Ascending aorta (tissue), 2 donors: ENCODE measurements at places on chromosomes 7 and 10.

GRCh38 chr7:18123508-18124239, 96.0 kb upstream of the PRPS1L1 start:
- DNase-seq: no peak

GRCh38 chr7:585873-586272, 66.2 kb upstream of the PDGFA start:
- no peak for DNase-seq

DNA sequence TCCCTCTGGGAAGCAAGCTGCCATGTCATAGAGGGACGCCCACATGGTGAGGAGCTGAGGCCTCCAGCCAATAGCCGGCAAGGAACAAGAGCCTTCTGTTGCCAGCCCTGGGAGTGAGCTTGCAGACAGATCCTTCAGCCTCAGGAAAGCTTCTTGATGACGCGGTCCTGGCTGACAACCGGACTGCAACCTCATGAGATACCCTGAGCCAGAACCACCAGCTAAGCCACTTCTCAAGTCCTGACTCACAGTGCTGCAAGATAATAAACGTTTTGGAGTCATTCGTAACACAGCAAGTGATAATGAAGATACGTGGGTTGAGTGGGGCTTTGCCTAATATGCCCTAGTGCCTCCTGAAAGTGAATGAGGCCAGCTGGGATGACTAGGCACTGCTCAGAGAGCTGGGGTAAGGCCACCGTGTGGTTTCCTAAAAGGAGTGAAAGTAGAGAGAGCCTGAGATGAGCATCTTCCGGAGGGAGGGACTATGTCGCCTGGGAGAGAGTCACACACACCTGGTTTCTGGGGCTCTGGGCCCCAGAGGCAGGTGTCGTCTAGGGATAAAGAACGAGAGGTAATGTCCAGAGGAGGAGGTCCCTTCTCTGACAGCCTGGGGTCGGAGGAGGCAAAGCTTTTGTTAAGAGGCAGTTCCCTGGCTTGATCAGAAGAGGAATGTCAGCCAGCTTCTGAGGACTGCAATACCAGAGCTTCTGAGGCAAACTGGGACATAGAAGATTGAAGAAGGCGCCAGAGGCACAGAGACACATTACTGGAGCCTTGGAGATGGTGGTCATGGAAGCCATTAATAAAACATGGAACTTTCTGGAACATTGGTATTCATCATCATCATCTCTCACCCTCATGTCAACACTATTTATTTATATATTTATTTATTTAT, 53.6 kb downstream of the PYROXD2 start:
- peak; percentile 92 for DNase-seq

- DNase-seq: no peak
Observed at GRCh38 chr10:13347043-13347499, 1.0 kb downstream of the SEPHS1 start.

DNA sequence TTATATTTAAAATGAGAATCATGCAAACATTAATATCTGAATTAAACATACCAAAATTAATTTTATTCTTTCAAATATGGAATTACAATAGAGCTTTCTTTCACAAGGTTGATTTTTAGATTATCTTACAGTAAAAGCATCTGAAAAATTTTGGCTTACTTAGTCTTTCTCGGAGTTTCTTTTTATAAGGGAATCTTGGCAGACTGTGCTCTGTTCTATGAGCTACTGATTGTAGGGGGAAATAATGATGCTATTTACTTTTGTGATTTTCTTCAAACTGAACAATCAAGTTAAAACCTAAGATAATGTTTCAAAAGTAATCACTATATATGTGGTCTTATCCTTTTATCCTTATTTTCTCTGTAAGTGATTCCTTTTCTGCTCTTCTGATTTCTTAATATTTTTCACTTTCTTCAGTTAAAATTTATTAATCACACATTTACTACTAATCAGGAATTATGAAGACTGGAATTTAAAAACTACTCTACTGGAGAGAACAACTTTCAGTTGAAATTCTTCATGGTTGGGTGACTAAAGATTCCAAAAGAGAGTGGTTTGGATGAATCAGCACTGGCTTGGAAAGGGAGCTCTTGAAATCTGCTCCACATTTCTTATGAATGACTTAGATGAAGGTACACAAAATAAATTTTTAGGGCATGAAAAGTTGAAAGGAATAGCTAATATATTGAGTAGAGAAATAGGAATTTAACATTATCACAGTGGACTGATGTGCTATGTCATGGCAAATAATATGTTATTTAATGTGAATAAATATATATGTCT, 103.9 kb downstream of the PPP1R9A start:
- no peak for DNase-seq

GRCh38 chr10:82736305-82736704, 861.3 kb downstream of the NRG3 start:
- DNase-seq: no peak

DNA sequence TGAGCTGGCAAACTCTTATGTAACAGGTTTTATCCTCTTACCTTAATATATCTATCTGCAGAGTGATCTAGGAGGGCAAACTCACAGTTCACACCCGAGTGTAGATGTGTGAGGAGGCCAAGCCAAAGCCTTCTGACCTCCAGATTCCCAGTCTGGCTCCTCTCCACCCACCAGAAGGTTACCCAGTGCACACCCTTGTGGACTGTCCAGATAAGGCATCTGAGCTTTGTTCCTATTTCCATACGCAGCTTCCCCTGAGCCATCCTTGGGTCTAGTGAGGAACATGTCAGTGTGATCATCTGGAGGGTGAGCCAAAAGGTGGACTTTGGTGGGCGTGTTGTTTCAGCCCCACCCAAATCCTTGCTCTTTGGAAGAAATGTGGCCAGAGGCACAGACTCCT, 203.0 kb upstream of the MEOX2 start:
- DNase-seq: no peak
